ENCODE measurements at places on chromosomes 5 and 9.

DNA sequence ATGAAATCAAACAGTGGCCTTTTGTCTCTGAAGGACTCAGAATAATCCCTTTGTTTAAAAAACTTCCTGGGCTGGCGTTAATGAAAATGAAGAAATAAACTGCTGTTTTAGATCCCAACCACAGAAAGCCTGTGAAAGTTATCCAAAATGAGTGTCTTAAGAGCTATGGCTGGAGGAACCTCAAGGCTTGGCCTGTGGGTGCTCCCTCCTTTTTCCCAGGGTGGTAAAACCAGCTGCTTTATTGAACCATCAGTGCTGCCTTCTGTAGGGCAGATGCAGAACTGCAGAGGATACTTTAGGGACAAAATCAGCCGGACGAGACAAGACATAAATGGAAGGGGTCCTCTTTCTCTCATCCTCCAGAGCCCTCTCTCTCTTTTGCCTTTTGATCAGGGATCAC lies 100.9 kb downstream of the SMARCA2 start:
- no peak for DNase-seq

DNA sequence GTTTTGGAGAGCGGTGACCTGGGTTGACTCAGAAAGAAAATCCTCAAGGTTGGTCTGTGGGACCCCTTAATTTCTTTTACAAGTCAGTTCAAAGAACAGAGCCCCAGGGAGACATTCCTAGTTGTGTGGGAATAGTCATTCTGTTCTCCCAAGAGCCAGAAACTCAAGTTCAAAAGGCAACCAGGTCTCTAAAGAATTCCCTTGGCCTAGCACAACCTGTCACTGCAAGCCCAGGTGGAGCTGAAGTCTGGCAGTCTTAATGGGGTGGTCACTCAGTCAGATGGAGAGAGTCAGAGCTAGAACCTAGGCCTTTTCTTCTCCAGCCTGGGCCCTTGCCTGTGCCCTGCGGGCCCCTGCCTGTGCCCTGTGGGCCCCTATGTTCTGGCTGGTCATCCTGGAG lies 37.5 kb upstream of the CDKN2AIPNL start:
- no peak for DNase-seq

DNA sequence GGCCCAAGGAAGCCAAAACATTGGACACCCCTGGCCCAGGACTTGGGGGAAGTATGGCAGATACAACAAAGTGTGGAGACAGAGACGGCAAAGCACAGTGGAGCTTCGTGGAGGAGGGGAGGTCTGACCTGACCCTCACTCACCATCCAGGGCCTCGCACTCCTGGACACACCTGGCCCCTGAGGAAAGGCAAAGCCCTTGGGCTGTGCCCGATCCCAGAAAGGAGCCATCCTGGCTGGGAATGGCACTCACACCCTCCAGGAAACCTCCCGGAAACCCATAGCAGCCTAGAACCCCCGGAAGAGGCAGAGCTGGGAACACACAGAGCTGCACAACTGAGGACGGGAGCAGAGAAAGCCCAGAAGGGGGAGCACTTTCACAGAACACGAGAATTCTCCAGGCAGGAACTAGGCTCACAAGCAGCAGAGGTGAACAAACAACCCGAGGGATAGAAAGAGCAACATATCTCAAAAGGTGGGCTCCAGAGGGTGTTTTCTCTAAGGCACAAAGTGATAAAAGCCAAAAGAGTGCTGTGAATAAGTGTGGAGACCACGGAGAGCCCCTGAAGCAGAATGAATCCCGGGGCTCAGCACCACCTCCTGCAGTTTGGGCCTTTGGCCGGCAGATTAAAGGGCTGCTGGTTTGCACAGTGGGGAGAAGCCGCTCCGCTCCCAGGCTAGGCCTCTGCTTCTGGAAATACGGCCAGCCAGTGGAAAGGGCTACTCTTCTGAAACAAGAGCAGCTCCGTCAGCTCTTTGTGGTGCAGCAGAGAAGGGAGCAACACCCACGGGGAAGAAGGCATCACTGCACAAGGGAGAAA lies 108.2 kb downstream of the UBE2R2 start:
- no peak for DNase-seq

DNA sequence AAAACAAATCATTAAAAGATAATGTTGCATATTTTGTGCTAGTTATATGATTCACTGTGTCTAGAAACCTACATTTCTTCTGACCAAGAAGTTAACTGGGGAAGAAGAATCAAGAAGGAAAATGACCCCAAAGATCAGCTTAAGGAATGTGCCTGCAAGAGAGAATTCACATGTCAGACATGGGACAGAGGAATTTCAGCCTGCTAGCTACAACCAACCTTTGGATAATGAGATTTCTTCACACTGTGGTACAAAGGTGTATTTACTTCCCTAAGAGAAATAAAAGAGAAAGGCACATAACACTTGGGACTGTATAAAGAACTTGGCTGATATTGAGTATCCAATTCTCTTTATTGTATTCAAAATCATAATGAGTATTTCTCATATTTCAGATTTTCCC lies 39.6 kb upstream of the ELL2 start:
- DNase-seq: no peak

GRCh38 chr5:169176709-169177694 lies 123.9 kb downstream of the SLIT3 start:
- no peak for DNase-seq

DNA sequence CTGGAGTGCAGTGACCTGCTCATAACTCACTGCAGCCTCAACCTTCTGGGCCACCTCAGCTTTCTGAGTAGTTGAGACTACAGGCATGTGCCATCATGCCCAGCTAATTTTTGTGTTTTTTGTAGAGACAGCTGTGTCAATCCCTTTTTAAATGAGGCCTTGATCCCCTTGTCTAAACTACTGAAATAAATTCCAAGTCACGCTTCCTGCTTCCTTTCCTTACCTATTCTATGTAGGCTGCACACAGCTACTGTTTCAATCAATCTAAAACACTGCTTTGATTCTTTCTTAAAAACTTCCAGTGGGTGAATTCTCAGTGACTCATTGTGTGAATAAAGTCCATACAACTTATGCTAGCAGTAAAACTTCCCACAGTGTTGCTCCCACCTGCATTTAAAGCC lies 2.9 kb upstream of the C7 start:
- DNase-seq: no peak

Data from NCI-H187 (cell line).